M059J (cell line): ENCODE measurements at places on chromosomes 4 and X.
A peak's percentile ranks its signal among the peaks of the same experiment; 100 is the strongest.

- DNase-seq, result no peak
Measured at GRCh38 chr4:160869899-160870298, 1293.9 kb downstream of the FSTL5 start.

GRCh38 chr4:86626066-86626465, 32.0 kb downstream of the PTPN13 start:
- peak; percentile 1 for DNase-seq

DNA sequence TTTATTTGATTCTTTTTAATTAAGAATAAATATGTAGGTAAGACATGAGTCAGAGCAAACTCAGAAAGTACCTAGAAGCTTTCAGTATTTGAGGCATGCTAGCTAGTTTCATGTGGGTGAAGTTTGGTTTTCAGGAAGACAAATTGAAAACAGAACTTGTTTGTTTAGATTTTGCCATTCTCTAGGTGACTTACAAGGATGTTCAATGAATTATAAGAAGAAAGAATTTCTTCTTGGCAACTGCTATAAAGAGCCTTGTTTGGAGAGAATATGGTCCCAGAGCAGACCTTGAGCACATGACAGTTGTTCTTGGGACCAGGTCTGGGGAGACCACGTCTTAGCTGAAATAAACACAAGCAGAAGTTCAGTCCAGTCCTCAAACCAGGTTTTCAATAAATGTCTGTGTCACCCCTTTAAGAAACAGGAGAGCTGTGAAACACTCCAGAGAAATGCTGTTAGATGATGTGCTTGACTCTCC, 38.0 kb upstream of the IL21 start:
- DNase-seq, result no peak

GRCh38 chr4:110589297-110589696, 33.6 kb downstream of the PITX2 start:
- DNase-seq, result peak; percentile 11

- DNase-seq, result peak; percentile 4
Measured at GRCh38 chr4:186201535-186202230, 10.3 kb downstream of the CYP4V2 start.

DNA sequence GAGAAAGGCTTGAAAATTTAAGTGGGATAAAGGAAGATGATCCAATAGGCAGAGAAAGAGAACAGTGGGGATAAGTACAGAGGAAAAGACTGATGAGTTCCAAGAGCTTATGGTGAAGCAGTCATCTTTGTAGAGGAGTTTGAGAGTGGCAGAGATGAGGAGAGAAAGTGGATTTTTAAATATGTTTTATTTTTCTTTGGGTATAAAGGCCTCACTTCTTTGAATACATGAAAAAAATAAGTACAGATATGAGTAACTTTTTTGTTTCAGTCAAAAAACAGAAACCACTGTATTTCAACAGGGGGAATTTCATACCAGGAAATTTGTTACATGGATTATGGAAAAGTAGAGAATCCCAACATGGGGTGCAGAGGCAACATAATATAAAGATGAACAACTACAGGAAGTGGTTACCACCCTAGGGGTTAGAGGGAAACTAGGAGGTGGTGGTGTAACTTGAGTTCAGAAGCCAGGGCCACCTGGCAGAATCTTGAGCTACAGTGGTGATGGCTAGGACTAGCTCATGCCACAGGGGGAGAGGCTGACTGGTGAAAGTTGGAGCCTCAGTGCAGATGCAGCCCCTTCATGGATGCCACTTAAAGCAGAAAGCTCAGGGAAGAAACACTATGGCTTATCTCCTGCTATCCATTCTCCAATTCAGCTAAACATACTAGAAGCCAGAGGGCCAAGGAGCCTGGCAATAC, 3.4 kb upstream of the CYBB start:
- DNase-seq, result no peak

DNA sequence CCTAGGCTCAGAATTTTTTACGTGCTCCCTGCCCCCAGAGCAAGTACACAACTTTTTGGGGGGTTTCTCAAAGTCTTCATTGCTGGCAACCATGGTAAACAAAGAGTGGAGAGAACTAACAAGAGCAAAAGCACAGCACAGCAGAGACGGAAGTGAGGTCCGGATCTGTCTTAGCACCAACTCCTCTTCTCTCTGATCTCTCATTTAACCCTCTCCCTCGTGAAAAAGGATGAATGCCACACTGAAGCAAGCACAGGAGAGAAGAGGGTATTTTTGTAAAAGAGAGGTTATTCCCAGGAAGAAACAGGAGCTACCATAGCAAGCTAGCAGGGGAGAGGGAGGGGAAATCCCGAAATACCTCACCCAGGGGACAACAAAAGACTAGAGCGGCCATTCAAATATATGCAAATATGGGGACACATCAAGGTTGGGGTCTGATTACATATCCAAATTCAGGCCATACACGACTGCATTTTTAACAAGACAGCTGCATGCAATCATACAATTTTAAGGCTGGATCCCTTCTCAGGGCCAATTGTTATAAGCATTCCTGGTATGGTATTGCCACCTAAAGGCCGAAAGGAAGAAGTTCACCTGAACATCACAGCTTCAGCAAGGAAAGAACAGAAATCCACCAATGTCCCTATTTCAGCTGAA, 46.6 kb downstream of the CD40LG start:
- DNase-seq, result peak; percentile 53

- DNase-seq, result no peak
Measured at GRCh38 chr4:8402640-8403039, 37.9 kb downstream of the ACOX3 start.

DNA sequence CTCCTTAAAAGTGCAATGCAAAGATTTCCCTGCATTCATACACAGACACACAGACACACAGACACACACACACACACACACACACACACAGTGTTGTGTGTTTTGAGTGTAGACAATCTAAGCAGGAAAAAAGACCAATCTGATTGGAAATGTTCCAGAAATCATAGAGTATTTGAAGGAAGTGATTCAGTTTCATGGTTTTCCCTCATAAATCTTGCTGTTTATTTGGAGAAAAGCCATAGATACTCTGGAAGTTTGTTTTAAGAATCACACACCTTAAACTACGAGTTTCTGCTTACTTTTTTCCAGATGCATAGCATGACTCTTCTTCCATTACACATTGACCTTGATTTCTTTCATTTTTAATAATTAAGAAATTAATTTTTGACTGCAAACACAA, 298.5 kb upstream of the BMP3 start:
- peak; percentile 52 for DNase-seq

- no peak for DNase-seq
Measured at GRCh38 chr4:85642356-85643100, 167.6 kb downstream of the ARHGAP24 start.

DNA sequence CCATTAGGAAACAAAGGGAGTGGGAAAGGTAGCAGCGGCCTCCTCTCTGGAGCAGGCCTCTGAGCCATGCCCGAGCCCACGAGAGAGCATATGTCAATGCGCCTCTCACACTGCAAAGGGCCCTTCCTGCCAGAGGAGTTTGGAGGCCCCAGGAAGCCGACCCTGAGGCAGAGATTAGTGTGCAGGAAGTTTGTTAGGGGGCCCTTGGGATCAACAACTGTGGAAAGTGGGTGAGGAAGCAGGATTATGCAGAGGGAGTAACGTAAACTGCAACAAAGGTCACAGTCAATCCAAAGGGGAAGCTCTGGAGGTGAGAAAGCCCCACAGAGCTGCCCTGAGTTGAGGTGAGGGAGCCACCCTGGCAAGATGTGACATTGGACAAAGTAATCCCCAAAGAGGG, 17.4 kb downstream of the RTL5 start:
- DNase-seq, result no peak

DNA sequence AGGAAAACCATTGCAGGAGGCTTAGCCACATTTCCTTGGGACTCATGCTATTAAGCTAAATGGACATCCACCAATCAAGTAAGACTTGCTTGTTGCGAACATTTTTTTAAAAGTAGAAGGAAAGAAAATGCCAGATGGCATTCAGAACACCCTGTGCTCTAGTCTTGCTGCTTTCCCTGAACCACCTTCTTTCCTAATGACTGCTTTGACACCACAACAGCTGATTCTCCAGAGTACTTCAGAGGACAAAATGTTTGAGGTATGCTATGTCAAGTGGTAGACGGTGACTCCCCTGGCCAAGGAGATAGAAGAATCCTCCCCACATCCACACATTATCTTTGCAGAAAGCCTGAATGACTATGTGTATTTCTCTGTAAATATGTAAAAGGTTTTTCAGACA, 65.4 kb downstream of the ANK2 start:
- no peak for DNase-seq

DNA sequence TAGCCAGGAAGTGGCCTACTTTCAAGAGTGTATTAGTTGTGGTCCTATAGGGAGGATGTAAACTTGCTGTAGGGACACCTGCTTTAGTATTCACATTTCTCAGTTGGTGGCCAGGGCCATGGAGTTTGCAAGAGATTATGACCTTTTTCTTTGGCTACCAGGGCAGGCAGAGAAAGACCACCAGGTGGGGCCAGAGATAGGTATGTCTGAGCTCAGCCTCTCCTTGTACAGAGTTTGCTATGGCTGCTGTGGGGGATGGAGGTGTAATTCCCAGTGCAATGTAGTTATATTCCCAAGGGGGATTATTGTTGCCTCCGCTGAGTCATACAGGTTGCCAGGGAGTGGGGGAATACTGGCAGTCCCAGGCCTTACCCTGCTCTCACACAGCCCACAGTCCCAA, 26.3 kb upstream of the DACH2 start:
- DNase-seq, result no peak

DNA sequence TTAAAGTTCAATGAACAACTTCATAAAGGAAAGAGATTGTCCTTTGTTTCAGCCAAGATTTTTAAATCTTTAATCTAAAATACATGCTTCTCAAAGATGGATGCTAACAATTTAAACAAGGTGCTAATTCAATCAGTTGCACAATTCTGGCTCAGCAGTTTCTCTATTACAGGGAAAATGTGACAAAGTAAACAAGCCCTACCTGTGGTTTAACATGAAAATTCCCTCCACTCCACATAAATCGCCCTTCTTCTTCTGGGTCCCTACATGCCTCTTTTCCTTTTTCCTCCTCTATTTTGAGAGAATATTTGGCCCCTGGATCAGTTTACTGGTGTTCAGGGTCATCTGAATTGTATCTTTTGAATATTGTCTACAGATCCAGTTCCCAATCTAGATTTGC, 80.6 kb downstream of the FRYL start:
- DNase-seq, result peak; percentile 50

GRCh38 chr4:74583757-74584156, 138.8 kb downstream of the AREG start:
- no peak for DNase-seq

- no peak for DNase-seq
Measured at GRCh38 chr4:81606166-81606565, 134.5 kb upstream of the RASGEF1B start.

GRCh38 chrX:22800360-22800759, 199.4 kb upstream of the DDX53 start:
- DNase-seq, result peak; percentile 81

DNA sequence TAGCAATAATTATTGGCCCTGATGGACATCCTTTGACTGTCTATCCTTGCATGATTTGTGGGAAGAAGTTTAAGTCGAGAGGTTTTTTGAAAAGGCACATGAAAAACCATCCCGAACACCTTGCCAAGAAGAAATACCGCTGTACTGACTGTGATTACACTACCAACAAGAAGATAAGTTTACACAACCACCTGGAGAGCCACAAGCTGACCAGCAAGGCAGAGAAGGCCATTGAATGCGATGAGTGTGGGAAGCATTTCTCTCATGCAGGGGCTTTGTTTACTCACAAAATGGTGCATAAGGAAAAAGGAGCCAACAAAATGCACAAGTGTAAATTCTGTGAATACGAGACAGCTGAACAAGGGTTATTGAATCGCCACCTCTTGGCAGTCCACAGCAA, 60.7 kb downstream of the ZFX start:
- DNase-seq, result no peak

- peak; percentile 66 for DNase-seq
Measured at GRCh38 chr4:25938787-25939186, 24.8 kb downstream of the SMIM20 start.

- no peak for DNase-seq
Measured at GRCh38 chrX:108198420-108198819, 106.8 kb downstream of the ATG4A start.

- peak; percentile 68 for DNase-seq
Measured at GRCh38 chrX:22534643-22535042, 261.9 kb downstream of the CBLL2 start.

GRCh38 chrX:109886122-109886761, 116.7 kb upstream of the TMEM164 start:
- DNase-seq, result peak; percentile 59

- DNase-seq, result no peak
Measured at GRCh38 chr4:35342833-35343232, 901.5 kb downstream of the ARAP2 start.

- DNase-seq, result no peak
Measured at GRCh38 chr4:151952711-151953254, 192.0 kb upstream of the GATB start.

GRCh38 chr4:41432881-41433280, 105.1 kb upstream of the LIMCH1 start:
- peak; percentile 84 for DNase-seq

DNA sequence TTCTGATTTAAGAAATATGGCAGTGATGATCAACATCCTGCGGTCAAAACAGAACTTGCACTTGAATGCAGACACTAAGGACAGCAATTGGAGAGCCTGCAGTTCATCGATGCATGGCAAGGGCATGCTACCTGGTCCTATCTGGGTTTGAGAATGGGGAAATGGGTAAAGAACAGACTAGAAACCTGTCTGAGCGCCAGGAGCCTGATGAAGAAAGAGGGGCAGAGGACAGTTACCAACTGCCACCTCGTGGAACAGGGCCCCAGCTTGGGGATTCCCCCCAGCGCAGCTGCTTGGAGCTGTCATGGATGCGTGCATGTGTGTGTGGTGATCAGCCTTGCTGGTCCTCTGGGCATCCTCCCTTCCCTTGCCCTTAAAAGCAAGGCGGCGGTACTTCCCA, 30.2 kb upstream of the NKRF start:
- no peak for DNase-seq

DNA sequence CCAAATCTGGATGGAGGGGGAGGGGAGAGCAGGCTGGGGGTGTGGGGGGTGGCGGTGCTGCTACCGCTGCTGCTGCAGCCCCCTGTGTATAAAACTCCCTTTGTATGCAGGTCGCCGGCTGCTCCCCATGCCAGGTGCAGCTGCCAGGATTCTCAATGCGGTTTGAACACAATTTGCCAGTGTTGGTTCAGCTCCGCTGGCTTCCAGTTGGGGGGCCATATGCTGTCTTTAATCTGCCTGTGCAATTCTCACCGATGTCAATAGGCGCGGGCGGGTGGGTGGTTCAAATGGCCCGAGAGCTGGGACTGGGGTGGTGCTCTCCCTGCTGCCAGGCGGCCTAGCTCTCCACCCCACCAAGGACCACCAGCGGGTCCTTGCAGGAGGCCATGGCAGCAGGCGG, 257.6 kb downstream of the BCOR start:
- DNase-seq, result no peak

GRCh38 chr4:83546786-83547185, 10.9 kb downstream of the GPAT3 start:
- no peak for DNase-seq

DNA sequence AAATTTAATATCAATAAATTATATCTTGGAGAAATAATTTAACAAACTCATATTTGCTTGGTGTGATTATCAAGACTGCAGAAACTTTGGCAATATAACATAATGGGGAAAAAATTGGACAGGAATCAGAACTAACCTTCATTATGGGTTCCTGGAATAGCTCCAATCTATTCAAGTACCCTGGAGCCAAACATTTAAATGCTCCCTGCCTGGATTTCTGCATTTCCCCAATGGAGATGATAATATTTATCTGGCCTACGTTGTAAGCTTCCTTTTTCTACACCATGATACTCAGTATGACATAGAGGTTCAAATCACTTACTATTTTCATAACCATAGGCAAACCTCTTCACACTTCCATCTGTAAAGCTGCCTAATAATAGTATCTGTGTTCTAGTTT, 326.8 kb downstream of the TRIML1 start:
- DNase-seq, result no peak

GRCh38 chr4:67915400-67915966, 31.7 kb upstream of the TMPRSS11D start:
- no peak for DNase-seq
